ENCODE measurements at places on chromosomes 6 and 20. TPM values are rescaled to one million over a fixed set of nuclear protein-coding genes. Genes with fewer than 3 reads are reported as not detected.
A peak's percentile ranks its signal among the peaks of the same experiment; 100 is the strongest.

ARFGEF3 gene
- total RNA-seq, result 0.15 TPM

GRCh38 chr6:122696079-122696478, 83.4 kb upstream of the FABP7 start:
- H3K27ac ChIP-seq, result no peak overlapping the region
- no peak overlapping the region for H3K4me3 ChIP-seq
- no peak for DNase-seq

DNA sequence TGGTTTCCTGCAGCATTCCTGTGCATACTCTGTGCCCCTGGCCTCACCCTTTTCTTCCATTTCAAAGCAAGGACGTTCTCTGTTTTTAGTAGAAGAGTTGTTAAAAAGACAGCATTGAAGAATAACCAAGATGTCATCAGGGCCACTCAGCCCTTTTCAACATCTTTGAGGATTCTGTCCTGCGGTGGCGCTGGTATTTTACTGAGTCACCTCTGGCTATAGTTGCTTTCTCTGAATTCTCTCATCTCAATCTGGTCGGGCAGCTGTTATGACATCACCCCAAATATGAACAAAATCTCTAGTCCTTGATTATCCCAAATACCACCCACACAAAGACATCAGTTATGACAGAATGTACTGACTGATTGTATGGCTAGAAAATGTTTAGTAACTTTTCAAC, 204.2 kb downstream of the GRIK2 start:
- no peaks in the 10 kb centered on the region for H3K36me3 ChIP-seq
- DNase-seq, result no peak
- no peak overlapping the region for H3K4me3 ChIP-seq
- H3K27ac ChIP-seq, result no peak overlapping the region

GRCh38 chr6:135117413-135117968, 62.9 kb upstream of the HBS1L start:
- DNase-seq, result no peak
- H3K4me3 ChIP-seq, result peak overlapping the region; percentile 41
- peak overlapping the region; percentile 94 for H3K27ac ChIP-seq
- peaks cover 81% of the 10 kb centered on the region for H3K4me1 ChIP-seq

- no peaks in the 10 kb centered on the region for H3K4me1 ChIP-seq
- H3K27ac ChIP-seq, result no peak overlapping the region
- no peak overlapping the region for H3K4me3 ChIP-seq
Measured at GRCh38 chr6:148223424-148223842, 119.2 kb upstream of the SASH1 start.

DNA sequence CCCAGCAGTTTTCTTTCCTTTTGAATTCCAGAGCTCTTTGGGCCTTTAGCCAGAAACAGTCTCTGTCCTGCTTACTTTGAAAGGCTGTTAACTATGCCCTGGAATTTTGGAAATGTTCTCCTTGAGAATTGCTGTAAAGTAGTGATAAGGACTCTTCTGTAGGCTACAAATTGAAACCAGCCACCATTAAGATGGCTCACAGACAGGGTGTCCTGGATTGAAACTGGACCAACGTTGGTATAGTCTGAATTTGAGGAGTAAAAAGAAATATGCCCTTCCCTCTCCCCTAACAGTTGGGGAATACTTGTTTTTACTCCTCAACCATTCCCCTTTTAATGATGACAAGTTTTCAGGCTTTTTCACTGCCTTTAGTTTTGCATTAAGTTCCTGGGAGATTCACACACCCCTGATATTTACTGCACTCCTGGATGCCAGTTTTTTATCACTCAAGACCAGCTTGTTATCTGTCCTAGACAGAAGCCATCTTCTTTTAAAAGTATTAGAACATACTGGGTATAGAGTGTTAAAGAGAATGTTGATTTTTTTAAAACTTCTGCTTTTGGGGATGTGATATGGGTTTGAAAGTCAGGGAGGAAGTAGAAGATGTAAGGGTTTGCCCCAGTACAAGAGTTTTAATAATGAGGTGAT, 21.9 kb downstream of the TOP1 start:
- peaks cover 84% of the 10 kb centered on the region for H3K4me1 ChIP-seq
- no peak for DNase-seq
- no peak overlapping the region for H3K4me3 ChIP-seq
- H3K27me3 ChIP-seq, result no peaks in the 10 kb centered on the region
- H3K27ac ChIP-seq, result no peak overlapping the region

- no peak overlapping the region for H3K27ac ChIP-seq
- no peaks in the 10 kb centered on the region for H3K36me3 ChIP-seq
- peaks cover 5% of the 10 kb centered on the region for H3K27me3 ChIP-seq
- no peak for DNase-seq
- H3K4me1 ChIP-seq, result no peaks in the 10 kb centered on the region
Measured at GRCh38 chr6:80477591-80477990, 371.1 kb downstream of the BCKDHB start.

DNA sequence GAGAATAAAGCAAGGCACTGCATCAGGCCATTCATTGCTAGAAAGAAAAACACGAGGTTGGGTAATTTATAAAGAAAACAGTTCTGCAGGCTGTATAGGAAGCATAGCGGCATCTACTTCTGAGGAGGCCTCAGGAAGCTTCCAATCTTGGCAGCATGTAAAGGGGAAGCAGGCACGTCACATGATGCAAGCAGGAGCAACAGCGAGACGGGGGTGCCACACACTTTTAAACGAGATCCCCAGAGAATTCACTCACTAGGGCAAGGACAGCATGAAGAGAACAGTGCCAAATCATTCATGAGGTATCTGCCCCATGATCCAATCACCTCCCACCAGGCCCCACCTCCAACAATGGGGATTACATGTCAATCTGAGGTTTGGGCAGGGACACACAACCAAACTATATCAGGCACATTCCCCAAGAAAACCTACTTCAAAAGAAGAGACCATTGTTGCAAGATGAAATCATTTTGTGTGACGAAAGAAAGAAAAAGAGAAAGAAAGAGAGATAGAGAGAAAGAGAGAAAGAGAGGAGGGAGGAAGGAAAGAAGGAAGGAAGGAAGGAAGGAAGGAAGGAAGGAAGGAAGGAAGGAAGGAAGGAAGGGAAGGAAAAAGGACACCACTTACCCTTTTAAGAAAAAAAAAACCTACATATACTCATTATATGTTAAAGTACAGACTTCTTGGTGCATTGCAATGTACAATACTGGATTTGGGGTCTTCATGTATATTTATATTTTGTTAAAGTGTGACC, 95.9 kb upstream of the PLEKHG1 start:
- H3K27me3 ChIP-seq, result peaks cover 2% of the 10 kb centered on the region
- H3K27ac ChIP-seq, result no peak overlapping the region
- H3K4me3 ChIP-seq, result no peak overlapping the region
- H3K36me3 ChIP-seq, result no peaks in the 10 kb centered on the region
- H3K4me1 ChIP-seq, result no peaks in the 10 kb centered on the region

DNA sequence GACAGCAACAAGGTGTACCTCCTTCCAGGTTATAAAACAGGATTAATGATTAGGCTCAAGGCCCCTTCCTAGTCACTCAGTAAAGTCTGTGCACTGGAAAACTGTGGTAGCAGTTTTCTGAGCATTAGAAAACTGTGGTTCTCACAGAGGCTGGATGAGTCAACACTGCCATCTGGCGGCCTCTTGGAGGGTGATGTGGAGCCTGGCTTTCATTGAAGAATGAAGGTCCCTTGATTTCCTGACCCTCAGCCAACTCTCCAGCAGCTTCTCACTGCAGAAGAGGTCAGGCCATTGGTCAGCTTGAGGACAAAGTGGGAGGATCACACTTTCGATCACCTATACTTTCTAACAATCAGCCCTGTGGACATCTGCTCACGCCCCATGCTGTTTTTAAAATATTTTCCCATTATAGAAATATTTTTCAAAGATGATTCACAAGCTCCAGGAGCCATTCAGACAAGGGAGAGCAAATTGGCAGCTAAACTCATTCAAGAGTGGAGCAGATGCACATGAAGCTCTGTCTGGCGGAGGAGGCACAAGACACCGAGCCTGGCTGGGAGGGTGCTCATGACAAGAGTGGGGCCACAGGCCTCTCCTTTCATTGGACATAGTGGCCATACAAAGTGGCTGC, 23.2 kb downstream of the PSMB1 start:
- H3K4me1 ChIP-seq, result peaks cover 10% of the 10 kb centered on the region
- H3K4me3 ChIP-seq, result no peak overlapping the region
- DNase-seq, result peak; percentile 78
- peaks cover 3% of the 10 kb centered on the region for H3K36me3 ChIP-seq
- no peak overlapping the region for H3K27ac ChIP-seq

All from activated CD8-positive, alpha-beta memory T cell treated with anti-CD3 and anti-CD28 coated beads, Interleukin-2, amount 10 ng/mL, durations not matched to agents 7 days and 5 days (primary cell).